Fibroblast of the aortic adventitia (primary cell): ENCODE measurements at places on chromosomes 6 and 20. TPM values are rescaled to one million over a fixed set of nuclear protein-coding genes. Genes with fewer than 3 reads are reported as not detected.

DNA sequence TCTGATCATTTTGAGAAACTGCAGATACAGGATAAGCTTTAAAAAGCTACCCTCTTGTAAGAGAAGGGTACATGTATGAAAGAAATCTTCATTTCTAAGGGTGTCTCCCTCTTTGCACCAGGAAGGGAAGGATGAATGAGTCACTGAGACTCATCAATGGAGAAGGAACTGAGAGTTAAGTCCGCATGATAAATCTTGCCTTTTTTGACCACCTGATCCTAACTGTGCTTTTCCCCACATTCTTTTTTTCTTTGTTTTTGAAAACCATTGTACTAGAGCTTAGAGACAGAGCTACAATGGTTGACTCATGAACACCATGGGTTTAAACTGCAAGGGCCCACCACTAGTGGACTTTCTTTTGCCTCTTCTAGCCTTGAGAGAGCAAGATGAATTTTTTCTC is 353.0 kb upstream of the RGS17 start:
- DNase-seq: no peak

DNA sequence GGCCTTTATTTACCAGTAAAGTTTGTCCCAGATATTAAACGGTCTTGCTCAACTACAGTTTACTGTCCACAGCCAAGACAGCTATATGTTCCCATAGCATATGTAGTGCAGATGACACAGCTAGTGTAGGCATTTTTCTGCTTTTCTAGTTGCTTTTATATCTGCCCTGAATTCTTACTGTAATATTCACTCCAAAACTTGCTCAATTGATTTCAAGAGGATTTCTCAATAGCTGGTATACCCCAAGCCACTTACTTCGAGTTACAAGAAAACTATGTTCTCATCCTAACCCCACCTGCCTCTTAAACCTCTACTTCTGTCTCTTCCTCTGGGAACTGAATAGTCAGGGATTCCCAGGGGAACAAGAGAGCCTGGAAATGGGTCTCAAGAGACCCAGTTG is 18.9 kb upstream of the ROS1 start:
- DNase-seq: peak; percentile 61

DNA sequence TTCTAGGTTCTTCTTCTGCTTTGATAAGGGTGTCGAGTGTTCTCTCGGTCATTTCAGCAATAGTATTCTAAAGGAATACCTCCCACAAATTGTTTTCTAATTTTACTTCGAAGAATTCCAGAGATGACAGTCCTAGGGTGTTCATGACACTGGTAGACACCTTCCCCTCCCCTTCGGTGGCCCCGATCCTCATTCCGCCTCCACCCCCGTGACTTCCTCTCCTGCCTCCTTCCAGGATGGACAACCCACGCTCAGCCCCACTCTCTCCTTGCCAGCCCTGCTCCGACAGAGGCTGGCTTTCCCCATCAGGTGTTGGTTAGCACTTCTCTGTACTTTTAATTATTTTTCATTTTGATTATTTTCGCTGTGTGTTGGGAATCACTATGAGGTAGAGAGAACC is 254.8 kb upstream of the QKI start:
- DNase-seq: no peak

DNA sequence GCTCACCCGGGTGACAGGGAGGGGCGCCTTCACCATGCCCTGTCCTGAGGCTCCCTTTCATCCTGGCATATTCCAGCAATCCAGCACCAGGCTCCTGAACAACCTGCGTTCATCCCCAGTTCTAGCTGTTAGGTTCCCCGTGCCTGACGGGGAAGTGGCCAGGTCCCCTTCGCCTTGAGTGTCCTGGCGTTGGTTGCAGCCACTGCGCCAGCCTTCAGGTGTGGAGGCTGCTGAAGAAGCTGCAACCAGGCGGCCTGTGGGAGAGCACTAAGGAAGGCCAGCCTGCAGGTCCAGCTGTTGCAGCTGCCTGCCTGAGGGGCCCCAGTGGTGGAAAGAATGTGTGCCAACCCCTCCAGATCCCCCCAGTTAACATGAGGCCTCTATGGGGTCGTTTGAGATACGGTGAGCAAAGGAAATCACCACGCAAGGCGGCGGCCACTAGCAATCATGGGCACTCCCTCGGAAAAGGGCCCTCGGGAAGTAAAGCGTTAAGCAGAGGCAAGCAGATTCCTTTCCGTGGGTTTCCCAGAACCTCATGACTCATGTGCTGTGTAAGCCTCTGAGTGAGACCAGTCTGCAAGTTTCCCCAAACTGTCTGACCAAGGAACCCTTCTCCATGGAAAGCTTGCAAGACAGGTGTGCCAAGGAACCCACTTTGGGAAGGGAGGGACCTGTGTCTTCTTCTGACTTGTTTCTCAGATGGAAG is 320.8 kb downstream of the TAF4 start:
- peak; percentile 2 for DNase-seq

DNA sequence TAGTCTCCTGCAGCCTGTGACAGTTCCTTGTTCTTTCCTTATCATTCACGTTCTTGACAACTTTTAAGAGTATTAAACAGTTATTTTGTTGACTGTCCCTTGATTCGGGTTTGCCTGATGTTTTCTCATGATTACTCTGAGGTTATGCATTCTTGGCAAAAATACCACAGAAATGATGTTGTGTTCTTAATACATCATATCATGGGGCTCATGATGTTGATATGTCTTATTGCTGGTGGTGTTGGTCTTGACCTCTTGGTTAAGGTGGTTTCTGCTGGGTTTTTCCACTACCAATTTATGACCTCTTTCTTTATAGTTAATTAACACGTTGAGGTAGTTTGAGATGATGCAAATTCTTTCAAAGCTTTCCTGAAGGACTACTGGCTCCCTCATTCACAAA is 59.1 kb downstream of the ZHX3 start:
- DNase-seq: no peak

The NCOA6 gene
- total RNA-seq: 11.3 and 14.3 TPM in 2 replicates

GRCh38 chr20:1894471-1894950 is 696 bp upstream of the SIRPA start:
- DNase-seq: peak; percentile 35

The FOXF2 gene
- 0.25 and 8.1 TPM in 2 replicates for total RNA-seq

GRCh38 chr6:53481323-53481722 is 63.6 kb downstream of the GCLC start:
- no peak for DNase-seq

GRCh38 chr6:46290421-46291274 is 119.9 kb upstream of the ENPP5 start:
- peak; percentile 25 for DNase-seq

The BPI gene
- total RNA-seq: 1.4 TPM in 1 of 2 replicates, not detected in the other

The AMD1 gene
- total RNA-seq: 61.1 and 99.1 TPM in 2 replicates

The HDAC2 gene
- 77.1 and 176 TPM in 2 replicates for total RNA-seq

- no peak for DNase-seq
Measured at GRCh38 chr20:53080969-53081871, 109.1 kb downstream of the TSHZ2 start.
